Left renal pelvis (tissue), 4 donors: ENCODE measurements at places on chromosomes 7 and 10. TPM values are rescaled to one million over a fixed set of nuclear protein-coding genes. Genes with fewer than 3 reads are reported as not detected.

CALML5 gene
- polyA plus RNA-seq, result not detected

SUN3 gene
- polyA plus RNA-seq, result not detected

MINPP1 gene
- polyA plus RNA-seq, result 36.8 TPM

OIT3 gene
- 3.4 TPM for polyA plus RNA-seq

DNA sequence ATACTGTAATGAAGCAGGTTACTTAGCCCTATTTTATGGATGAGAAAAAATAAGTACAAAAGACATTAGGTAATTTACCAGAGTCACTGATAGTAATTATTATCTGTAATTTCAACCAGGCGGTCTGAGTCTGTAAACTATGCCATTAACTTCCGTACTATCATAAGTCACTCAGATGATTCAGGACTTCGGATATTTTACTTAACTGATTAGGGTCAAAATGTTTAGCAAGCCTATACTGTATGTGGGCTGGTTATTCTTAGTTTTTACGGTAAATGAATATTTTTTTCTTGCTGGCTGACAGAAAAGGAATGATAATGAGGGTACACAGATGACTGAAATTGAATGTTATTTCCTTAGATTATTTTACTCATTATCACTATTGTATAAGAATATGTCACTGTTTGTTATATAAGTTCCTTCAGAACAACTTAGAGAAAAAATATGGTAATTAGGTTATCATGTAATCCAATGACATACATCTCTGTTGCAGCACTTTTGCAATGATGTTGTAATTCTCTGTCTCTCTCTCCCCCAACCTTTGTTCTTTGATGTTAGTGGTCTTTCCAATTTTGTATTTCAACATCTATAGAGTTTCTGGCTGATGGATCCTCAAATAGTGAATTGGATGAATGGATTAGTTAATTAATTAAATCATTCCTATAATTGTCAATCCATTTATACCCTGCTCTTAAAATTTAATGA lies 165.6 kb downstream of the ZEB1 start:
- no peak for DNase-seq

DNA sequence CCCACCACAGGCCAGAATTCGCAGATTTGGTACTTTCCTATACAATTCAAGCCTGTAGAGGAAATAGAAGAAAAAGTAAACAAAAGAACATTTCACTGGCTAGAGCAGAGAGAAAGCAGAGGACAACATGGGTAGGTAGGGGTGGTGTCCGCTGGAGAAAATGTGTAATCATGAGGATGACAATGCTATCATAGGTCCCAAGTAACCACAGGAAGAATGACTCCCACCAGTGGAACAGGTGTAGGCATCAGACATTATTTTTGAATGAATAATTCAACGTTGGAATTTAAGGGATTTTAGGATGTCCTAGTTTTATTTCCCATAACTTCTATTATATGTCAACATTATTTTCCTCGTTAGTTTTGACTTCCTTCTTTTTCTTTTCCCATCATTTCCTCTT lies 248.9 kb downstream of the DGKI start:
- DNase-seq, result no peak

GRCh38 chr7:74371381-74372341 lies 82.0 kb upstream of the GTF2IRD1 start:
- DNase-seq, result peak; percentile 29
